ENCODE measurements at places on chromosomes 1 and 21.
A peak's percentile ranks its signal among the peaks of the same experiment; 100 is the strongest.

DNA sequence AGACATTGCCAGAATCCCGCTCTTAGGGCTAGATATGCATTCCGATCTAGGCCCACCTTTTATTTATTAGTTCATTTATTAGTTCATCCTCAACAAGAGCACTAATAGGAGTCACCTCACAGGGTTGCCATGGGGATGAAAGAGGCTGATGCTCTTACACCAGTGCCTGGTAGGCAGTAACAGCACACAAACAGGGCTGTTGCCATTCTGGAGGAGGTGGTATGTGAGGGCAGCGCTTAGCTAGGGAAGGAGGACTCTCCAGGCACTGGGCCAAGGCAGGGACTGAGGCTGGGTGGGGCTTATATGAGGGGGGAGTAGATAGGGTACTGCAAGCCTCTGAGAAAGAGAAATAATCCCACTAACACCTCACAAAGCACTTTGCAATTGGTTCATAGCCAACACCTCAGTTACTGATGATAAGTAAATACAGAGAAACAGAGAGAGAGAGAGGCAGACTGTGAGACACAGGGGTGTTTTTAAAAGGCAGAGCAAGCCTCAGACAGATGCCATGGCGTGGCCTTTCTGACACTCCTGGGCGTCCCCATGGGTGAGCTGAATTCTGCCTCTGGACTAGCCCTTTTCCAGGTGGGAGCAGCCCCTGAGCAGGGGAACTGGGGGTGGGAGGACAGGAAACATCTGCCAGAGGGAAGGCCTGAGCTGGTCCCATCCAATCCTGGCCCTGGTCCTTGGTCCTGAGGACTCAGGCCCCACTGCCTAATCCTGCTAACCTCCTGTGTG, 5.9 kb downstream of the FCGR2A start:
- no peak for DNase-seq

DNA sequence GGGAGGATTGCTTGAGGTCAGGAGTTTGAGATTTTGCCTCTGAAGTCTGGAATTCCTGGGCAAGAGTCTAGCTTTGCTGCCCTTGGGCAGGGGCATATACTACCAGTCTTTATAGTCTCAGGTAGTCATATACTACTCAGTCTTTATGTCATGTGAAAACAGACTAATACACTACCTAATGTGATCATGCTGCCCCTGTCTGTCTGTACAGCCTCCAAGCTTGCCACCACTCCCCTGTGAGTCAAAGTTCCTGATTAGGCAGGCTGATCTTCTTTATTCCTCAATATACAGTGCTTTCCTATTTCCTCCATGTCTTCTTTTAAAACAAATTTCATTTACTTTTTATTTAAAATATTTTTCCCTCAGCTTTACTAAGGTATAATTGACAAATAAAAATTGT, 105.3 kb upstream of the BEND5 start:
- no peak for DNase-seq

DNA sequence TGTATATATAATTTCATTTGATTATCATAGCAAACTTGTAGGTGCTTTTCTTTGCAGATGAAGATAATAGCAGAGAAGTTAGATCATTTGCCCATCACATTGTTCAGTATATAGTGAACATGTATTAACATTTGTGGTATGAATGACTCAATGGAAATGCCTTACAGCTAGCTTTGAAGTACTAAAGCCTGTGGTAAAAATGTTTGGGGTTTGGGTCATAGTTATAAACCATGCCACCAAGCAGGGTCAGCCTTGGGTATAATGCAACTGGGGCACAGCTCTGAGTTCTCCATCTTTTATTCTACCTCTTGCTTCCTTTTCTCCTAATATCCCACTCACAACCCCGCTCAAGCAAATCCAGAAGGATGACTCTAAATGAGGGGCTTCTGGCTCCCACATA, 141.6 kb downstream of the KCNT2 start:
- no peak for DNase-seq

DNA sequence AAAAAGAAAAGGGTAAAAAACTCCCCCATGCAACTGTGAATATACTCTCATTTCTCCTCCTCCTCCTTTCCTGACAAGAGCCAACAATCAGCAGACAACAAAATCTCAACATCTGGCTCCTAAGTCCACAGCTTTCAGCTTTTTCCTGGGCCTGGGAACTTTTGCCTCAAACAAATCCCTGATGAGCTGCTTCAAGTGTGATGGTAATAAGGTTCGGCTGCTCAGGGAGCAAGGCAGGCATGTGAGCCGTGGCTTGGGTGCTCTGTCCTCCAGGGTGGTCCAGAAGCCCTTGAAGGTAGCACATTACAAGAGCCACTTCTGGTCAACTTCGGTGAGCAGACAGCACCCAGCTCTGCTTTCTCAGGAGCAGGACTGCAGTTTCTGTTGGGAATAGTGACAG, 46.3 kb downstream of the ITPKB start:
- DNase-seq, result no peak

- no peak for DNase-seq
Measured at GRCh38 chr1:226654046-226654667, 84.9 kb downstream of the ITPKB start.

GRCh38 chr1:157948312-157949073, 45.0 kb upstream of the KIRREL1 start:
- no peak for DNase-seq

DNA sequence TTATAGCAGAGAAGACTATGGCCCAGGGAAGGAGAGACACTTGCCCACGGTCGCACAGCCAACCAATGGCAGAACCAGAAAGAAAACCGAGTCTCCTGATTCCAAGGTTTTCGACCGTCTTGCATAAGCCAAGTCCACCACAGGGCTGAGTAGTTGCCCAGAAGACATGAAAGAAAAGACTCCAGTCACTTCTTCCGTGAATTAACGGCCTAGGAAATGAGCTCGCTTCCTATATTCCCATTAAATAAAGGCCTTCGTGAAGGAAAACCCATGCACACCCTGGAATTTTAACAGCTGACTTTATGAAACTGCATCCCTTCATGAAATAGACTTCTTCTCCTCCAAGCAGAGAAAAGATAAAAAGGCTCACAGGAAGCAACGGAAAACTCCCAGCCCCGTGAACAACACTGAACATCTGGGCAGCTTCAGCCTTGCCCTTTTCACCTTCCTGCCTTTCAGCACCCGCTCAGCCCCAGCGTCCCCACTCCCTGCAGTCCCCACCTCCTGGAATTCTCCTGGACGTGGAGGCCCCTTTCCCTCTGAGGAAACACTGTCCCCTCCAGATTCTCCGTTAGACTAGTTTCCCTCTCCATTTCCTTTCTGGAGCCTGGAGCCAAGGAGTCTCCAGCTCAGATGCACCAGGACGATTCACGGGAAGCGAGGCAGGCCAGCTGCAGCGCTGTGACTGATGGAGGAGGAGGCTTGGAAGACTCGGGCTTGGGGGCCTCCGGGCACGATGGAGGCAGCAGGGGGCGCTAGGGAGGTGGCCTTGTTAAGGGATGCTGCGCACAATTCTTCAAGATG, 2.7 kb upstream of the MYOC start:
- peak; percentile 80 for DNase-seq

- no peak for DNase-seq
Measured at GRCh38 chr1:95953015-95953414, 719.0 kb downstream of the RWDD3 start.

DNA sequence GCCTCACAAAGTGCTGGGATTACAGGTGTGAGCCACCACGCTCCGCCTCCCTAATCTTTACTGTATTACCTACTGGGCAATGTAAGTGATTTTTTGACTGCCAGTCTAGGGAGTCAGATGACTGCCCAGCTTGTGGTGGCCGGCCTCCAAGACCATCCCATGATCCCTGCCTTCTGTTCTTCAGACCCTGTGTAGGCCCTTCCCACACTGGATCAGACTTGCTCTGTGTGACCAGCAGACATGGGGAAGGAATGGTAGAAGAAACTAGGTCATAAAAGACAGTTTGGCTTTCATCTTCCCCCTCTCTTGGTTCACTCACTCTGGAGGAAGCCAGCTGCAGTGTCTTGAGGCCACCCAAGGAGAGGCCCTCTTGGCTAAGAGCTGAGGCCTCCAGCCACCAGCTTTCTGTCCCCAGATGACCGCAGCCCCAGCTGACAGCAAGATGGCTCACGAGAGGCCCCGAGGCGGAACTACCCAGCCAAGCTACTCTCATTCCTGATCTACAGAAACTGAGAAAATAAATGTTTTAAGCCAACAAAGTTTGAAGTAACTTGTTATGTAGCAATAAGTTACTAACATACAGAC, 14.5 kb upstream of the CBR3 start:
- no peak for DNase-seq

- no peak for DNase-seq
Measured at GRCh38 chr21:33101300-33101911, 31.5 kb downstream of the OLIG1 start.

DNA sequence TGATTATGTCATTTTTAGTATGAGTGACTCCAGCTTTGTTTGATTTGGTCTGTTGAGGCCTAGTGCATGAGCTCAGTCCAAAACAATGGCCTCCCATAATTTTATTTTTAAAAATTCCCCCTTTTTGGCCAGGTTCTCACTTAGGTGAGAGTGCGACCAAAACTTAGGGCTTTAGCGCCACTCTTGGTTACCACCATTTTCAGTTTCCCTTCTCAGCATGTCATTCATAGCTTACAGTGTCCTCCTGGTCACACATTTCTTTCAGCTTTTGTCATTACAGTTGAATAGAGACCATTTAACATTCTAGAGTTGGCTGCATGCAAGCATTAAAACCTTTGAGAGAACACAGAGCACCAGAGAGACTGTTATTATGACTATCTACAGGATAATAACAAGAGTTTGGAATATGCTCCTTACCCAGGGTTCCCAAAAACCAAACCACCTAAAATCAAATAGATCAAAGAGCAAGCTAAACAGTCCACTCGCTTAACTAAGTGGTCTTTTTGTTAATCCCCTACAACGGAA, 85.4 kb downstream of the TLR5 start:
- DNase-seq, result no peak

- DNase-seq, result no peak
Measured at GRCh38 chr1:35809114-35810095, 1.6 kb downstream of the AGO4 start.

- peak; percentile 73 for DNase-seq
Measured at GRCh38 chr1:81799939-81800694, 617 bp upstream of the ADGRL2 start.

- peak; percentile 4 for DNase-seq
Measured at GRCh38 chr1:153387001-153387400, 3.9 kb downstream of the S100A8 start.

GRCh38 chr1:39269349-39269748, 64.9 kb downstream of the MACF1 start:
- DNase-seq, result no peak

DNA sequence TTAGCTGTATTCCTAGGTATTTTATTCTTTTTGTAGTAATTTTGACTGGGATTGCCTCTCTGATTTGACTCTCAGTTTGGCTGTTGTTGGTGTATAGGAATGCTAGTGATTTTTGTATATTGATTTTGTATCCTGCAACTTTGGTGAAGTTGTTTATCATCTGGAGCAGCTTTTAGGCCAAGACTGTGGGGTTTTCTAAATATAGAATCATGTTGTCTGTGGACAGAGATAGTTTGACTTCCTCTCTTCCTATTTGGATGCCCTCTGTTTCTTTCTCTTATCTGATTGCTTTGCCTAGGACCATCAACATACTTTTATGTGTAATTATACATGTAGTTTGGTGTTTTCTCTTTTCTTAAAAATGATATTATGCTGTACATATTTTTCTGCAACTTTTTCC, 27.2 kb downstream of the CD46 start:
- no peak for DNase-seq

DNA sequence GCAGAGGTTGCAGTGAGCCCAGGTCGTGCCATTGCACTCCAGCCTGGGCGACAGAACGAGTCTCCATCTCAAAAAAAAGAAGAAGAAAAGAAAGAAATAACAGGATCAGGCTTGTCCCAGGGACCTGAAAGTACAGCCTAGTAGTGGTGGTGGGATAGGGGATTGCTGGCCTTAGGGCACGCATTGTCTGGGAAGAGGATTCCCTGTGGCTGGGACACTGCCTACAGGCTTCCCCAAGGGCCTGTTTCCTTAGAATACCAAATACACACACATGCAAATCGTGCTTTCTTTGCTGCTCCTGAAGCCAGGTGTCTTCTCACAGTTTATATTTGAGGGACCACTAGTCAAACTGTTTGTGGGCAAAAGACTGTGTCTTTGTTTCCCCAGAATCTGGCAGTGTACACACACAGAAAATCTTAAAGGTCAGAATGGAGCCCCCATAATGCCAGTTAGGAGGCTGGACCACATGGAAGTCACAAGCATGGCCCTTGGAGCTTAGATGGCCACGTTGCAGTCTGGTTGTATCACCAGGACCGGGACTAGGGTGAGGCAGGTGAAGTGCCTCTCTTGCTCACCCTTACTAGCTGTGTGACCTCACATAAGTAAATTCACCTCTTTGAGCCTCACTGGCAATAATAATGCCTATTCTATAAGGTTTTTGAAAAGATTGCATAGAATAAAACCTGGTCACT, 12.7 kb upstream of the ASAP3 start:
- no peak for DNase-seq

DNA sequence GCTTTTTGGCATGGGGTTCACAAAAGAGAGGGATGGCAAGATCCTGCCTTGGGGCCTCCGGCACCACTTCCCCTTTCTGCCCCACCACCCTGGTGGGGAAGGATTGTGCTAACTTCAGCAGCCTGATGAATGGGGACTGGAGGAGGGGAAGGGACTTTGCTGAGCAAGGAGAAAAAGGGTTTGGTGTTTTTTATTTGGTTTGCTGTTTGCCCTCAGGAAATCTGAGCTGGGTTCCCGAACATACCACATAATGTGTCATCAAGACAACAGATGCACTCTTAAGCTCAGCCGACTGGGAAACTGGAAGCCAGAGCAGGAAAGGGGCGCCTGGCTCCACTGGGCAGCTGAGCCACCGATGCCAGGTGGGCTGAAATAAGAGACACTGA, 19.8 kb downstream of the OLFML2B start:
- no peak for DNase-seq

GRCh38 chr1:166464333-166464732, 297.5 kb upstream of the FAM78B start:
- DNase-seq, result no peak

DNA sequence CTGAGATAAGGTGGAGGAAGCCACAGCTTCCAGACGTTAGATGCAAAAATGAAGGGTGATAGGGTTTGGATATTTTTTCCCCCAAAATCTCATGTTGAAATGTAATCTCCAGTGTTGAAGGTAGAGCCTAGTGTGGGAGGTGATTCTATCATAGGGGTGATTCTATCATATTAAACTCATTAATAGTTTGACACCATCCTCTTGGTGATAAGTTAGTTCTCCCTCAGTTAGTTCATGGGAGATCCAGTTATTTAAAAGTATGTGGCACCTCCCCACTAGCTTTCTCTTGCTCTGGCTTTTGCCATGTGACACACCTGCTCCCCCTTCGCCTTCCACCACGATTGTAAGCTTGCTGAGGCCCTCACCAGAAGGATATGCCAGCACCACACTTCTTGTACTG, 8.3 kb upstream of the TBCE start:
- DNase-seq, result no peak

GRCh38 chr1:115640384-115640783, 1.4 kb upstream of the VANGL1 start:
- DNase-seq, result peak; percentile 43

DNA sequence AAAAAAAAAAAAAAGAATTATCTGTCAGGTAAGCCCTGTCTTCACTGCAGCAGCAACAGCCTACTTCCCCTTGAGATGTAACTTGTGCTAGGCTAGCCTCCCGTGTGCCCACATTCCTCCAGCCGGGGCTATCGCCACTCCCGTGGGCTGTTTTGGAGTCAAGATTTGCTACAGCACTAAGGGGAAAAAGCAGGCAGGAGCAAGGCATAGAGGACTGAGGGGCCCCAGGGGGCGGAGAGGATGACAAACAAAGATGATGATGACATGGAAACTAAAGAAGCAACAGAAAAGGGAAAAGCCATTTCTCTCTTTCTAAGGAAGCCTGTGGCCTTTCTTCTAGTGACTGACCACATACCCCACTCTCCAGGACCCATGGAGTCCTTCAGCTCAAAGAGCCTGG, 1.9 kb downstream of the TNFAIP8L2 start:
- DNase-seq, result no peak

Measured in coronary artery (tissue), 2 donors.